H9 (cell line): ENCODE measurements at places on chromosomes 6 and 20. TPM values are rescaled to one million over a fixed set of nuclear protein-coding genes. Genes with fewer than 3 reads are reported as not detected.

DNA sequence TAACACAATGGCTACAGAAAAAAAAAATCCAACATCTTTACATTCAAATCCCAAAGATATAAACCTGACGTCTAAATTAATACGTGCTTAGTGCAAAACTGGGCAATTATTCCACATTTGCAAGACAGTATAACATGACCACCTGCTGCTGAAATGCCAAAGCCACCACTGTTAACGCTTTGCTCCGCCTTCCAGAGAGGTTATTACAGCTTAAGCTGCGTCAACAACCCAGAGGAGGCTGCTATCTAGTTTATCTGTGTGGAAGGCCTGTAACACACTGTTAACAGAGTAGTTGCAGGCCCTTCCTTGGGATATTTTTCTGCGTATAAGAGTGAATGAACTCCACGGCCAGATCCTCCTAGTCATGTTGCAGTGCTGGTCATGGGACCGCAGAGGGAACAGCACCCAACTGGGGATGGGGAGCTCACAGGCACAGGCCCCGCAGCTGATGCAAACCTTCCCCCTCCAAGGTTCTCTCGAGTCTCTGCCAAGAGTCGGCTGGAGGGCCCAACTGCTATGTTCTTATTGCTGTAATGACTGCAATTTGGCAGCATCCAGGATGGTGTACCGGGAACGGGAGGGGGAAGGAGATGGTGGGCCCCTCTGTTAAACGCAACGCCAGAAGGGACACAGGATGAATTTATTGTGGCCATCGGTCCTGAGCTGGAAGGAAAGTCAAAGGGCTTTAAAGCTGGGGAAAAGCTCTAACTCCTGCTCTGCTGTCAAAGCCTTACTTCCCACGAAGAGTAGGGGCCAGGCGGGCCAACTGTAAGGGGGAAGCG lies 993 bp upstream of the NCOA7 start:
- H3K27me3 ChIP-seq, result no peaks in the 10 kb centered on the region
- peak overlapping the region; percentile 76 for H3K4me3 ChIP-seq
- H3K4me1 ChIP-seq, result no peaks in the 10 kb centered on the region
- H3K36me3 ChIP-seq, result no peaks in the 10 kb centered on the region
- H3K27ac ChIP-seq, result no peak overlapping the region

GRCh38 chr20:44644667-44645131 lies 6.8 kb downstream of the ADA start:
- H3K27me3 ChIP-seq, result no peaks in the 10 kb centered on the region; the same call in 1 of the 2 replicates
- H3K27ac ChIP-seq, result no peak overlapping the region
- no peak overlapping the region for H3K4me3 ChIP-seq
- DNase-seq, result no peak
- peaks cover 12% of the 10 kb centered on the region for H3K36me3 ChIP-seq

The HIVEP2 gene
- 3.6 and 4.2 TPM in 2 replicates for total RNA-seq

The C6orf58 gene
- not detected in 2 replicates for total RNA-seq

The FRK gene
- total RNA-seq, result 0.09 and 0.15 TPM in 2 replicates
